ENCODE measurements at places on chromosomes 16 and 17.

GRCh38 chr16:56931271-56931891 is 561 bp upstream of the HERPUD1 start:
- peak; percentile 51 for DNase-seq
- no peaks in the 10 kb centered on the region for H3K27me3 ChIP-seq
- no peaks in the 10 kb centered on the region for H3K36me3 ChIP-seq
- no peak overlapping the region for H3K27ac ChIP-seq
- H3K4me1 ChIP-seq = peaks cover 4% of the 10 kb centered on the region

DNA sequence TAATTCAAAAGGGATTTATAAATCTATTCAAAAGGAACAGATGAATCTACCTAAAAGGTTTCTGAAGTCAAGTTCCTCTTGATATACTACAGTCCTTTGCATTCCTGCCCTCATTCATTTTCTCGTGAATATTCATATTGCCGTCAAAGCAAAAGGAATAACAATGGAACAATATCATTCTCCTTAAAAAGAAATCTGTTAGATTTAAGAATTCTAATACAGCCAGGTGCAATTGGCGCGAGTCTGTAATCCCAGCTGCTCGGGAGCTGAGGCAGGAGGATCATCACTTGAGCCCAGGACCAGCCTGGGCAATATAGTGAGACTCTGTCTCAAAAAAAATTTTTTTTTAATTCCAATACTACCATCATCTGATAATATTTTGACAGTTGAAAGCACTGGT is 130.3 kb downstream of the BRIP1 start:
- no peaks in the 10 kb centered on the region for H3K4me1 ChIP-seq
- H3K27me3 ChIP-seq = no peaks in the 10 kb centered on the region

- no peak for DNase-seq
- H3K27me3 ChIP-seq = no peaks in the 10 kb centered on the region
- H3K4me1 ChIP-seq = no peaks in the 10 kb centered on the region
- H3K4me3 ChIP-seq = no peak overlapping the region
- H3K36me3 ChIP-seq = no peaks in the 10 kb centered on the region
Measured at GRCh38 chr16:56093055-56093454, 98.2 kb upstream of the GNAO1 start.

DNA sequence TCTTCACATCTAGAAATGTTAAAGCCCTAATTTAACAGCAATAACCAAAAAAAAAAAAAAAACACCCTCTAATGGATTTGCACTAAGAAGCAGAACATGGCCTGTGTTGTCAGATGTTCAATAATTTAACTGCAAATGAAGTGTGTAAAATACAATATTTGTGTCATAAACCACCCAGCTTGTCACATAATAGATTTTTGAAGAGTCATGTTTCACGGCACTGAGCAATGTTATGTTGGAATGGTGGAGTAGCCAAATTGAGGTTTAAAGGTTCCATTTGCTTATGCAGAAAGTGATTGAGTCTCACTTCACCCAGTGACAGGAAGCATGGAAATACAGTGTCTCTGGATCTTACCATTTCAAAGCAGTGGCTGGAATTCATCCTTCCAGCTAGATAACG is 173.2 kb upstream of the XYLT1 start:
- H3K4me3 ChIP-seq = no peak overlapping the region
- H3K27me3 ChIP-seq = no peaks in the 10 kb centered on the region
- no peak overlapping the region for H3K27ac ChIP-seq
- H3K4me1 ChIP-seq = no peaks in the 10 kb centered on the region

GRCh38 chr17:34397265-34397664 is 34.2 kb upstream of the CCL1 start:
- DNase-seq = no peak
- no peaks in the 10 kb centered on the region for H3K36me3 ChIP-seq
- peaks cover 3% of the 10 kb centered on the region for H3K4me1 ChIP-seq
- no peak overlapping the region for H3K4me3 ChIP-seq

DNA sequence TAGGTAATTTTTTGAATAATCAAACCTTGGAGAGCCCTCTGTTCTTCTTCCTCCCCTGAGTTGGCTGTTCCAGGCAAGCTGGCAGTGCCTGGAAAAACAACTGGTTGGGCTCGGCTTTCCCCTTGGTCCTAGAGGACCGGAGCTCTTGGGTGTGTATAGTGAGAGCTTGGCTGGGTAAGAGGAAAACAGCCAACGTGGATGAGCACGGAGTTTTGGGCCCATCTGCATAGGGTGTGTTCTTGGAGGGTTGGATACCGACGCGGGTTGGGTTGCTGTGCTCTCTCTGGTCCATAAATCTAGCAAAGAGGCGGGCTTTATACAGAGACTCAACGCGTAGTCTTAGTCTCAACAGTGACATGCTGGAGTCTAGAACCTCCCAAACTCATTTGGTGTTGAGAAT is 23.2 kb downstream of the ITGB3 start:
- no peaks in the 10 kb centered on the region for H3K27me3 ChIP-seq
- peak; percentile 90 for DNase-seq
- peaks cover 12% of the 10 kb centered on the region for H3K4me1 ChIP-seq
- no peak overlapping the region for H3K27ac ChIP-seq
- H3K4me3 ChIP-seq = no peak overlapping the region
- no peaks in the 10 kb centered on the region for H3K36me3 ChIP-seq

DNA sequence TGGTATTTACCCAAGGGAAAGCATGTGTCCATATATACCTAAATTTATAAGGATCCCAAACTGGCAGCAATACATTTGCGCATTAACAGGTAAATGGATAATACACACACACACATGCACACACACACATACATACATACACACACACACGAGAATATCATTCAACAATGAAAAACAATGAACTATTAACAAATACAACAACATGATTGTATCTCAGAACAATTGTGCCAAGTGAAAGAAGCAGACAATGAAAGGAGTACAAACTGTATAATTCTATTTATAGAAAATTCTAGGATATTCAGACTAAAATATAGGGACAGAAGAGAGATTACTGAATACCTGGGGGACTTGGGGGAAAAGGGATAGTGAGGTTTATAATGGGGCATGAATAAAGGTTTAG is 323.0 kb downstream of the KCNJ2 start:
- no peaks in the 10 kb centered on the region for H3K4me1 ChIP-seq
- no peaks in the 10 kb centered on the region for H3K27me3 ChIP-seq
- DNase-seq = no peak

- H3K4me3 ChIP-seq = no peak overlapping the region
- no peaks in the 10 kb centered on the region for H3K27me3 ChIP-seq
- DNase-seq = no peak
- H3K36me3 ChIP-seq = no peaks in the 10 kb centered on the region
Measured at GRCh38 chr16:19835968-19836421, 48.7 kb downstream of the GPRC5B start.

GRCh38 chr17:43530288-43531081 is 15.7 kb downstream of the ETV4 start:
- peaks cover 27% of the 10 kb centered on the region for H3K4me1 ChIP-seq
- no peaks in the 10 kb centered on the region for H3K27me3 ChIP-seq
- peak overlapping the region; percentile 91 for H3K27ac ChIP-seq
- no peak overlapping the region for H3K4me3 ChIP-seq
- peak; percentile 100 for DNase-seq

GRCh38 chr17:69763503-69763902 is 311.5 kb upstream of the KCNJ16 start:
- no peak overlapping the region for H3K4me3 ChIP-seq
- H3K27ac ChIP-seq = no peak overlapping the region
- no peaks in the 10 kb centered on the region for H3K36me3 ChIP-seq
- H3K27me3 ChIP-seq = no peaks in the 10 kb centered on the region

- H3K4me1 ChIP-seq = no peaks in the 10 kb centered on the region
- no peak overlapping the region for H3K4me3 ChIP-seq
- H3K27me3 ChIP-seq = no peaks in the 10 kb centered on the region
- no peak overlapping the region for H3K27ac ChIP-seq
Measured at GRCh38 chr16:1037394-1038257, 34.9 kb upstream of the SSTR5 start.

- H3K4me1 ChIP-seq = no peaks in the 10 kb centered on the region
- peak; percentile 39 for DNase-seq
- no peaks in the 10 kb centered on the region for H3K36me3 ChIP-seq
- no peaks in the 10 kb centered on the region for H3K27me3 ChIP-seq
- no peak overlapping the region for H3K27ac ChIP-seq
Measured at GRCh38 chr17:30278032-30278431, 13.7 kb downstream of the BLMH start.

- no peaks in the 10 kb centered on the region for H3K27me3 ChIP-seq
- H3K36me3 ChIP-seq = peaks cover 2% of the 10 kb centered on the region
- H3K4me1 ChIP-seq = no peaks in the 10 kb centered on the region
- no peak for DNase-seq
Measured at GRCh38 chr17:67121316-67121891, 77.0 kb downstream of the CACNG1 start.

GRCh38 chr16:75781683-75782343 is 55.5 kb upstream of the CPHXL start:
- no peak overlapping the region for H3K27ac ChIP-seq
- no peak overlapping the region for H3K4me3 ChIP-seq
- no peaks in the 10 kb centered on the region for H3K4me1 ChIP-seq
- H3K27me3 ChIP-seq = no peaks in the 10 kb centered on the region
- H3K36me3 ChIP-seq = no peaks in the 10 kb centered on the region
- no peak for DNase-seq

DNA sequence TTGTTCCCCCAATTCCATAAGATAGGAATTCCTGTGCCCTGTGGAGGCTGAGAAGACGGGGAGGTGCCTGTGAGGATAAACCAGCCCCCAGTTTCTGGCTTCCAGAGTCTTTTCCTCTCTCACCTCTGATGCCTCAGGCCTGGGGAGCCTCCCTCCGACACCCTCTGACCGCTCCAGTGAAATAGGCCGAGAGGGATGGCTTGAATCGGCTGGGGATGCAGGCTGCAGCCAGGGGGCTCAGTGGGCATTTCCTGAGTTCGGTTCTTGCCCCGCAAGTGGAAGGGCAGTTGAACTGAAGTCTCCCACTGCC is 339.4 kb downstream of the SEC14L1 start:
- H3K27me3 ChIP-seq = no peaks in the 10 kb centered on the region
- peak overlapping the region; percentile 6 for H3K27ac ChIP-seq
- peak; percentile 52 for DNase-seq
- peaks cover 9% of the 10 kb centered on the region for H3K36me3 ChIP-seq
- H3K4me1 ChIP-seq = peaks cover 24% of the 10 kb centered on the region

DNA sequence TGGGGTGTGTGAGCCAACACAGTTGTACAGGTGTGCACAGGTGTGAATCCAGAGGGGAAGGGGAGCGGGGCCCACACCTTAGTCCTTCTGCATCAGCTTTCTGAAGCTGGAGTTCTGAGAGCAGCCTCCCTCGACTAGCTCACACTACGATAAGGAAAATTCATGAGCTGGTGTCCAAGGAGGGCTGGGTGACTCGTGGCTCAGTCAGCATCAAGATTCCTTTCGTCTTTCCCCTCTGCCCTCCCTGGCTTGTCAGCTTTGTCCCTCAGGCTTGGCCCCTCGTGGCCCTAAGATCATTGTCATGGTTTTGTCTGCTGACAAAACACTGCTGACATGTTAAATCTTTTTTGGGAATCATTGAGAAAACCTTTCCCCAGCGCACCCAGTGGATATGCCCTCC is 47.5 kb downstream of the OR1D5 start:
- no peak overlapping the region for H3K4me3 ChIP-seq
- DNase-seq = peak; percentile 15
- H3K4me1 ChIP-seq = no peaks in the 10 kb centered on the region
- no peak overlapping the region for H3K27ac ChIP-seq
- peaks cover 2% of the 10 kb centered on the region for H3K36me3 ChIP-seq
- H3K27me3 ChIP-seq = no peaks in the 10 kb centered on the region

GRCh38 chr17:20280851-20281250 is 186.5 kb downstream of the LGALS9B start:
- no peaks in the 10 kb centered on the region for H3K4me1 ChIP-seq
- H3K4me3 ChIP-seq = no peak overlapping the region

- H3K4me3 ChIP-seq = no peak overlapping the region
- H3K27ac ChIP-seq = no peak overlapping the region
- H3K4me1 ChIP-seq = no peaks in the 10 kb centered on the region
- H3K36me3 ChIP-seq = no peaks in the 10 kb centered on the region
Measured at GRCh38 chr16:873889-874288, 73.4 kb upstream of the GNG13 start.

GRCh38 chr17:49588726-49589576 is 13.3 kb downstream of the NXPH3 start:
- no peak overlapping the region for H3K27ac ChIP-seq
- H3K4me3 ChIP-seq = no peak overlapping the region
- no peak for DNase-seq

GRCh38 chr17:78853926-78854394 is 13.3 kb upstream of the USP36 start:
- no peak overlapping the region for H3K27ac ChIP-seq
- no peak for DNase-seq
- no peaks in the 10 kb centered on the region for H3K36me3 ChIP-seq
- no peaks in the 10 kb centered on the region for H3K27me3 ChIP-seq
- H3K4me1 ChIP-seq = no peaks in the 10 kb centered on the region
- H3K4me3 ChIP-seq = no peak overlapping the region

DNA sequence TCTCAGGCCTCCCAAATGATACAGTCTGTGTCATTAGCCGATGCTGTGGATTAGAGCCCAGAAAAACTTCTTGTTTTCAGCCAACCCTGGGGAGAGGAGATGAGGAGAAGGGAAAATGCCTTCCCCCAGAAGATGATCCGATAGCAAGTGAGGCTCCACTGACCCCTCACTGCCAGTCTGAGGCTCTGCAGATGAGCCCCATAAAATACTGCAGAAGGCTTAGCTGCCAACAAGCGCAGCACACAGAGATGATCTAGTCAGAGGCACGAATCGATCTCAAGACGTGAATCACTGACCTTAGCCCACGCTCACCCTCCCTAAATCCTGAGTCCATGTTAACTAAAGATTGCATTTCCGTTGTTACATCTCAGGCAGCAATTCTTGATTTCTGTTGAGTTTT is 31.5 kb downstream of the SALL1 start:
- DNase-seq = no peak
- no peaks in the 10 kb centered on the region for H3K4me1 ChIP-seq
- no peaks in the 10 kb centered on the region for H3K36me3 ChIP-seq
- no peak overlapping the region for H3K27ac ChIP-seq
- H3K27me3 ChIP-seq = no peaks in the 10 kb centered on the region

DNA sequence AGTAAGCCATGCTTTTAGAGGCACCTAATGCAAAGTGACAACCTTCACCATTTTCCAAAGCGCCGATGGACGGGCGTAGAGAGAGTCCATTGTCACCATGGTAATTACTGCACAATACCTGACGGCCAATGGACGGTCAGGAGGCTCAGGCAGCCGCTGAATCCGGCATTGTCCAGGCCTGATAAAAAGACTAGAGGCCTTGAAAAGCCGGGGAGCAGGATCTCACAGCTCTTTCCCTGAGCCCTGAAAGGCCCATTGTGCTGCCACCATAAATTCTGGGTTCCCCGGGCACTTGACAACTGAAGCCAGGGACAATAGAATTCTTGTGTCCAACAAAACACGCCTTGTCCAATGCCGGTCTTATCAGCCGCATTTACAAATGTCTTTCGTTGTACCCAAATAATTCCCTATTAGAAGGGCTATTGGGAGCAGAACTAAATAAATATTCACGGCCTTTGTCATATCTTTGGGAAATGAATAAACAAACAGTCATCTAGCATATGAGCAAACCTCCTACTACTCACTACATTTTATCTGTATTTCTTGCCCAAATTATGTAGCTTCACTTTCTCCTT is 62.4 kb downstream of the CDH11 start:
- no peaks in the 10 kb centered on the region for H3K4me1 ChIP-seq
- no peak overlapping the region for H3K4me3 ChIP-seq
- no peak overlapping the region for H3K27ac ChIP-seq
- no peaks in the 10 kb centered on the region for H3K36me3 ChIP-seq

Measured in mesendoderm (in vitro differentiated cells).